ENCODE measurements at places on chromosomes 2 and 18.

- DNase-seq = no peak
Measured at GRCh38 chr2:84878459-84878858, 2.4 kb downstream of the TRABD2A start.

DNA sequence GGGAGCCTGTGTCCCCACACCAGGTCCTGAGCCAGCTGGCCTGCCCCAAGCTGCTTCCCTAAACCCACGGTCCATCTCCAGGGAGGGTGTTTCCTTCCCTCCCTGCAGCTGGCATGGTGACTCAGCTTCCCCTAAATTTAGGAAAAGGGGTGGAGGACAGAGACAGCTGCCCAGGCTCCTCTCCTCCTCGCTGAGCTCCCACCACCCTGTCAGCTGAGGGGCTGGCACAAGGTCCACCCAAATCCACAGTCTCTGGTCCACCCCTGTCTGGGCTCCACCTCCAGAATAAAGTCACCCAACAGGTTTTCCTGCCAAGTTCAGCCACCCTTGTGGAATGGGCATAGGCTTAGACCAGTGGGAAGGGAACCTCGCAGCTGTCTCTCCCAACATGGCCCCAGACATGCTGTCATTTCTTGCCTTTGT, 156.5 kb downstream of the TNS1 start:
- DNase-seq = no peak

GRCh38 chr18:54765636-54766375, 62.5 kb upstream of the RAB27B start:
- no peak for DNase-seq

GRCh38 chr2:221422516-221423209, 149.4 kb downstream of the EPHA4 start:
- DNase-seq = no peak

- no peak for DNase-seq
Measured at GRCh38 chr18:9828506-9829396, 57.0 kb upstream of the TXNDC2 start.

- no peak for DNase-seq
Measured at GRCh38 chr2:237300739-237301138, 113.2 kb downstream of the COL6A3 start.

DNA sequence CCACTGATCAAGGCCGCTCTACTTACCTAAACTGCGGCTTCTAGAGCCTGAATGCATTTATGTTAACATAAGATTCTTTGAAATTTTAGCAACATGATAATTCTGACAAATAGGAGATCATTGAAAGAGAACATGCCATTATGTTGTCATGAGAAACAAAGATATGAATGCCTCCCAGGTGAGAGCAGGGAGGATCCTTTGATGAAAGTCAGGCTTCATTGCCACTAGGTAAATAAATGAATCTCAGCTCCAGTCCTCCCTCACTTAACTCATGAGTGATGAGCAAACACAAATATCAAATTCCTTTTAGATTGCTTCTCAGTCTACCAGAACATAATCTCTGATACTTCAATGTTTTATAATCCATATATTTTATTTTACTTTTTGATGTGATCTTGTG, 463.2 kb upstream of the CDH7 start:
- DNase-seq = no peak

GRCh38 chr2:25369439-25369838, 27.7 kb upstream of the DNMT3A start:
- DNase-seq = no peak

GRCh38 chr2:216319771-216320170, 52.5 kb downstream of the MARCHF4 start:
- no peak for DNase-seq

DNA sequence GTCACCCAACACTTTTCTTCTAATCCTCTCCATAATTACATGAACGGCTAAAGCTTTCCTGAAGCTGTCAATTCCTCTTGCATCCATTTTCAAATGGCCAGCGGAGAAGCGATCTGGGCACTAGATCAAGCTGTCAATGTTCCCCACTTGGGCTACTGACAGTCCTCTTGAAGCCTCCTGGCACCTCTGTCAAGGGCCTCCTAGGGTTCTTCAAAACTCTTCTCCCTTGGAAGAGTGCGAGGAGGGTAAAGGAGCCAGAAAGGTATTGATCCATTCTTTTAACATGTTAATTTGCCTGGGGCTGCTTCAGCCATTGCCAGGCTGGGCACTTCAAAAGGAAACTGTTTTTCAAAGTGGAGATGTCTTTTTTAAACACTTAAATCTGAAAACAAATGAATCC, 19.8 kb downstream of the EPHA4 start:
- no peak for DNase-seq
